Activated CD4-positive, alpha-beta memory T cell treated with anti-CD3 and anti-CD28 coated beads, Interleukin-2, amount 10 ng/mL, durations not matched to agents 7 days and 5 days (primary cell): ENCODE measurements at places on chromosomes 16 and 17.

- no peak for DNase-seq
Observed at GRCh38 chr17:63760771-63761539, 12.4 kb downstream of the CCDC47 start.

- DNase-seq = no peak
Observed at GRCh38 chr16:64974381-64974780, 147.5 kb downstream of the CDH11 start.

DNA sequence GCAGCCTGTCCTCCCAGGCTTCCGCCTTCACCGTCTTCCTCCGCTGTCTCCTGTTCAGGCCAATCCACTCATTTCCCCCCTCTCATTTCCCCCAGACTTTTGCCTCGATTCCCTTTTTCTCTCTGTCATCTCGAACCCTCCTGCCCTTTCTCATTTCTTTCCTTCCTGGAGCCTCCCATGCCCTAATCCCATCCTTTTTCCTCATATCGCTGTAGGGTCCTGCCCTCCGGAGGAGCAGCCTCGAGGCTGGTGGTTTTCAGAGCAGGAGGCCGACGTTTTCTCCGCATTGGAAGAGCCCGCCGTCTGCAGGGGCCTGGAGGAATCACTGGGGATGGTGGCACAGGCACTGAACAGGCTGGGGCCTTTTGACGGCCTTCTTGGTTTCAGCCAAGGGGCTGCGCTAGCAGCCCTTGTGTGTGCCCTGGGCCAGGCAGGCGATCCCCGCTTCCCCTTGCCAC, 597 bp downstream of the OVCA2 start:
- no peak for DNase-seq

GRCh38 chr16:9370061-9370491, 278.6 kb downstream of the HAPSTR1 start:
- no peak for DNase-seq

- DNase-seq = no peak
Observed at GRCh38 chr16:73002866-73003265, 45.1 kb downstream of the ZFHX3 start.

GRCh38 chr17:46883871-46884520, 32.6 kb downstream of the WNT9B start:
- DNase-seq = no peak

DNA sequence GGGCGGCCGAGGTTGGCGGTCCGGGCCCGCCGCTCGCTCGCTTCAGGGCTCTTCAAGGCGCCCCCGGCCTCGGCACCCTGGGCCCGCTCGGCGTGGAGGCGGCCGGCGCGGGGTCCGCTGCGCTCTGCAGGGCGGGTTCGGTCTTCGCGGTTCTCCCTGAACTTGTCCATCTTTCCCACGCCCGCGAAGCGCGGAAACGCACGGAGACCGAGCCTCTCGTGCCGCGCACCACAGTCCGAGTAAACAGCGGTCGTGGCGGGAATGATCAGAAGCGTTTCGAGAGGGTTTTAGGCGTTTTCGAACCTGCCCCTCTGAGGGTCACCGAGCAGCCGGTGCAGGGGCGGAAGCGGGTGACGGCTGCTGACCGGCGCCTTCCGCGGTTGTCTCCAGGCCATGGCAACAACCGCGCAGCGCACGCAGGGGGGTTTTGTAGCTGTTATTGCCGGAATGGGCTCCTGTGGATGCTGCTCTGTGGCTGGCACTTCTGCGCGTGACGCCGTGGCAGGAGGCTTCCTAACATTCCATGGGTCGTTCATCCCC, 414 bp downstream of the NARF start:
- DNase-seq = peak; percentile 54

DNA sequence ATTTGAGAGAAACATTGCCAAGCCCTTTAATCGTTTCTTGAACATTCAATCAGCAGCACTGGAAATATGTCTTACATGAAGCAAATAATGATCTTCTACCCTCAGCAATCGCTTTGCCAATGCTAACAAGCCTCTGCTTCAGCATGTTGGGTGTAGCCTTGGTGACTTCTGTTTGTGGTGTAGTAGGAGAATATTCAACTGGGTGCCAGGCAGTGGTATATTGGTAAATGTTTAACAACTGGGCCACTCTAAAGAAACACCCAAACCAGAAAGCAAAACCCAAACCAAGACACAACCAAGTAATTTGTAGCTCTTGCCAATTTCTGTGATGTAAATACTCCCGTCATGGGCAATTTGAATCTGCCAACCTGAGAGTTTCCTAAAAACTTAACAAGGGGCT, 9.7 kb downstream of the CDH13 start:
- DNase-seq = no peak

DNA sequence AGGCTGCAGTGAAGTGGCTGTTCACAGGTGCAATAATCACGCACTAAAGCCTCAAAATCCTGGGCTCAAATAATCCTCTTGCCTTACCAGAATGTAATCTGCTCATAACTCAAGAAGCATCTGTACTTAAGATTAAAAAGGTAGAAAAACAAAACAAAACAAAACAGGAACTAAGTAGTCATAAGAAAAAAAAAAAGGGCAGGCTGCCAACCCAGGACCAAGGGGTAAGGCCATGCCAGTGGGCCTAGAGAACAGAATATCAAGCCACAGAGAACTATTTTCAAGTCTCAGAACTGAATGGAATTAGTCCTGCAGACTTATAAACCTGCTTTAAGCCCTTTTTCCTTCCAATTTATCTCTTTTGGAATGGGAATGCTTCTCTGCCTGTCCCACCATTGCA, 64.8 kb upstream of the TBC1D3K start:
- no peak for DNase-seq

GRCh38 chr16:57683636-57684545, 10.7 kb upstream of the DRC7 start:
- no peak for DNase-seq

DNA sequence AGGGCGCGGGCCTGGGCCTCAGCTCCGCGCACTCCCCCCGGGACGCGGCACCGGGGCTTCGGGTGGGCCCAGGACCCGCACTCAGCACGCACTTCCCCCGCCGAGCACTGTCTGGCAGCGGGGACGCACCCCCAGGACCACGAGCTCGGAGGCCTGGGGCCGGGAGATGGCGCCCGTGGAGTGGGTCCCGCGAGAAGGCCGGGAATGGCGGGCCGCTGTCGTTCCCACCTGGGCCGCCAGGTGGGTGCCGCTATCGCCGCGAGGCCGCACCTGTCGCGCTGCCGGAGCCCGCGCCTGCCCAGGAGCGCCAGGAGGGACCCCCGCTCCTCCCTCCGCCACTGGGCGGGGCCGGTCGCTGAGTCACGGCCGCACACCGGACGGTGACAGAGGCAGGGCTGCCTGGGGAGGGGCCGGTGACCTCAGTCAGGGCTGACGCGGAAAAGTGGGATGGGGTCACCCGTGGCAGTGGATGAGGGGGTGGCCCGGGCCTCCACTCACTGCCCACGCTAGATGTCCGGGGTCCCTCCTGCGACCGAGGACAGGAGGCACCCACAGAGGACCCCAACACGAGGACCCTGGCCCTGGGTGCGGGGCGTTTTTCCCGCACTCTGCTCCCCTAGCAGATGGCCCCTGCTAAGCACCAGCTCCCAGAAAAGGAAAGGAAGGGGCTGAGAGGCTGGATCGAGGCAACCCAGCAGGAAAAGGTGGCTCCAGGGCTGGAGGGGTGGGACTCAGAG, 6.9 kb upstream of the ACTG1 start:
- peak; percentile 70 for DNase-seq

GRCh38 chr17:41801374-41802271, 10.1 kb downstream of the P3H4 start:
- peak; percentile 76 for DNase-seq

DNA sequence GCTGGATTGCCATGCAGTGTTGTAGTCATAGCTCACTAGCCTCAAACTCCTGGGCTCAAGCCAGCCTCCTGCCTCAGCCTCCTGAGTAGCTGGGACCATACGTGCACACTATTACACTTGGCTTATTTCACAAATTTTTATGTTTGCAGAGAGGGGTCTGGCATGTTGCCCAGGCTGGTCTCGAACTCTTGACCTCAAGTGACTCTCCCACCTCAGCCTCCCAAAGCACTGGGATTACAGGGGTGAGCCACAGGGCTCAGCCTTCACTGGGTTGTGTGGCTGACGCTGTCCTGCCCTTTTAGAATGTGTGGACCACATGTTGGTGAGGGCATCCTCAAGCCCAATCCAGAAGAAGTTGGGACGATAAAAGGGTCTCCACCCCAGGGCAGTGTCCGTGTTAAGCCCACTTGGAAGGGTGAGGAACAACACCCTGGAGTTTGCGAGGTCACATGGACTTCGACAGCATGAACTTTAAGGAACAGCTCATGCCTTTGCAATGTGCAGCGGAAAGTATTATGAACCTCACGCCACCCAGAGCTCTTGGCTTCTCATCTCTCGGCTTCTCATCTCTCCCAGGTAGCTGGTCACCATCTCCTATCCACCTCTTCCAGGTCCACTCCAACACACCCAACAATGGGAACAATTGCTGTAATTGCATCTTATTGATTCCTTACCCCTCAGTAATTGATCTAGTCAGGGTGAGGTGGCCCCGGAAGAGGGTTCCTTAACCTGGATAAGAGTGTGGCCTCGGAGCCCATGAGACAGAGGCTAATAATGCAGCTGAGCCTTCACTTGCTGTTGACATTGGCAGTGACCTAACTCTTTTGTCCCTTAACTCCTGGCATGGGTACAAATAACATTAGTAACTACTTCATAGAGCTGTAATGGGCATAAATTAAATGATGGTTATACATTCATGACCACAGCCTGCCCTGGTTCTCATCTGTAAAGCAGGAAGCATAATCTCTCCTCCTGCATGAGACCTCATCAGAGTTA, 6.7 kb downstream of the FOXL1 start:
- no peak for DNase-seq

GRCh38 chr17:82249896-82250581, 21.2 kb downstream of the SLC16A3 start:
- DNase-seq = no peak

GRCh38 chr16:47916266-47916665, 239.5 kb downstream of the ABCC12 start:
- DNase-seq = no peak

DNA sequence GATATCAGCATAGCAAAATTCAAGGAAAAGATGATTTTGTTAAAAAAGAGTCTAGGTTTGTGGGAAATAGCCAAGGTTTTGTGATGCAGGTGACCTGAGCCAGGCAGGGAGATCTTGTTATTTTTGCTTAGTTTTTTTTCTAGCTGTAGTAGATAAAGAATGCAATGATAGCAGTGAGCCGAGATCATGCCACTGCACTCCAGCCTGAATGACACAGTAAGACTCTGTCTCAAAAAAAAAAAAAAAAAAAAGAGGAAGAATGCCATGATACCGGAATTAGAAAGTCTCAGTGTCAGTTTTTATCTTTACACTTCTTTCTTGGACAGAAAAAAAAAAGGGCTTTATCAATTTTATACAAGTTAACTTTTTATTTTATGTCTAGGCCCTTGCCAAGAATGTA, 27.5 kb downstream of the TMEM238L start:
- DNase-seq = no peak

DNA sequence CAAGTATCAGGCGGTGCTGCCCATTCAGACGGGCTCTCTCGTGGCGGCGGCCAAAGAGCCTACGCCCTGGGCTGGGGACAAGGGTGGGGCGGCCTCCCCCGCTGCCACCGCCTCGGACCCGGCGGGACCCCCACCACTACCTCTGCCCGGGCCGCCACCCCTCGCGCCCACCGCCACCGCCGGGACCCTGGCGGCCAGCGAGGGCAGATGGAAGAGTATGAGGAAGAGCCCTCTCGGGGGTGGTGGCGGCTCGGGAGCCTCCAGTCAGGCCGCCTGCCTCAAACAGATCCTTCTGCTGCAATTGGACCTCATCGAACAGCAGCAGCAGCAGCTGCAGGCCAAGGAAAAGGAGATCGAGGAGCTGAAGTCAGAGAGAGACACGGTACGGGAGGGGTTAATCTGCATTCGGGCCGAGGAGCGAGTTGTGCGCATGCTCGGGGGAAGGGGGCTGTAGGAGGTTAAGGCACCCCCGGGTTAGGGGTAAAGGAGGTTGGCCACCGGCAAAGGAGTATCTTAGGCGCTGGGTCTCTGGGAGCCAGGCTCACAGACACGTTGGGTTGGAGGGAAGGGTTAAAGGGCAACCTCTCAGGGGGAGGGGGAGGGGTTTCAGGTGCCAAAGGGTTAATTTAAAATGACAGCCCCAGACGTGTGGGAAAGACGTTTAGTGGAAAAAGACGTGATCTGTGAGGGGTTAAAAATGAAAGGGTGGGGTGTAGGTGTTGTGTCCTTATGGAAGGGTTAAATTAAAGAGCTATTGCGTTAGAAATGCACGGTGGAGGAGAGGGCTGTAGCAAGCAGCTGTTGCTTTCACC, 1.4 kb downstream of the MSL1 start:
- DNase-seq = peak; percentile 67

DNA sequence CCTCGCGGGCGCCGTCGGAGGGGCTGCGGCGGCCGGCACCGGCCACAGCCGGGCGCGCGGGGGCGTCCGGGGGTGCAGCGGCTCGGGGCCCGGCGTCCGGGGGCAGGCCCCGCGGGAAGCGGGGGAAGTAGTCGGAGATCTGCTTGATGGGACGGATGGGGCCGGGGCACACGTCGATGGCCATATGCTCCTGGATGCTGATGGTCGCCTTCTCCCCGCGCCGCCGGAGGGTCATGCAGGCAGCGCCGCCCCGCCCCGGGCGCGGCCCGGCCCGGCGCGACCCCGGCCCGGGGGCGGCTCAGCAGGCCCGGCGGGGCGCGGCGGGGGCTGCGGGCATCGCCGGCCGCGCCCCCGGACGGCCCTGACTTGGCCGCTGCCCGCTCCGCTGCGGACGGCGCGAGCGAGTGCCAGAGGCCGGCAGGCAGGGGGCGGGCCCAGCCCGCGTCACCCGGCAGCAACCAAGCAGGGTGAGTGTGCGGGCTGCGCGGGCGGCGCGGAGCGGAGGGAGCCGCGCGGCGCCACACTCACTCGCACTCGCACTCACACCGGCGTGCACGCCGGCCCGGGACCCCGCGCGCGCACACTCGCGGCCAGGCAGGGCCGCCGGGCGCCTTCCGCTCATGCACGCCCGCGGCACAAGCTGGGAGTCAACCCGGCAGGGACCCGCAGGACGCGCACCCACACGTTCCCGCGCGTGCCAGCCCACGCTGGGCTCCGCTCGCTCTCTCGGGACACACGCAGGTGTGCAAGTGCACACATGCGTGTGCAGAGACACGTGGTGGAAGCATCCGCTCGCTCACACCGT, at the start of gene DOC2B:
DOC2B (minus strand) TSS at position 406 of the 805 bp plus-strand sequence; CDS start at position 235, 171 bp downstream.
- no peak for DNase-seq

DNA sequence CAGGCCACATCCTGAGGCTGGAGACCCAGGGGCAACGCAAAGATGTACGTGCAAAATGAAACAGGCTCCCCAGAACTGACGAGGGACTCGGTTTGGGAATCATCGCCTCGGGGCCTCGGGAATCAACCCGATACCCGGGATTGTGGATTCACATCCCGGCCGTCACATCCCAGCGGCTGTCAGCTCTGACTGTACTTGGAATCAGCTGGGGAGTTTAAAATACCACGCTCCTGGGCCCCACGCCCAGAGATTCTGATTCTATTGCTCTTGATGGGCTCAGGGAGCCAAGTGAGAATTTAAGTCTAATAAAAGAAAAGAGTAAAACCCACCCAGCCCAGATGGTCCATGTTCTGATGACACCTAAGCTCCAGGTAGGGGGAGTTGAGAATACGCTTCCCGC, 42.2 kb downstream of the MRM3 start:
- DNase-seq = no peak

GRCh38 chr17:52027081-52027480, 131.4 kb downstream of the CA10 start:
- no peak for DNase-seq
